T-helper 2 cell (primary cell): ENCODE measurements at places on chromosomes 7 and 10.

DNA sequence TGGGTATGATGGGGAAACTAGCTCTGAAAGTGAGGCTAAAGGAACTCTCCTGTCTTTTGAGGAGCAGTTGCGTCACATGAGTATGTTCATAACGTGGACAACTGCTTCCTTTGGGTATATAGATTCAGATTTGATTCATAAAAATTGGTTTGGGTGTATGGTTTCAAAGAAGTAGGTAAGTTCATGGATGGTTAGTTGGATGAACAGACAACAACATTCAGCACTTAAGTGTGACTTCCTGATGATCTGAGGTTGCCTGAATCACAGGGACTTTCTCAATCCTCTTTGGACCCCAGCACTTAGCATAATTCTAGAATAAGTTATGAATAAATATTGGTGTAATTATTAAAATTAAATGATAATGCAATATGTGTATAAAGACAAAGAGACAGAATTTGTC is 43.4 kb downstream of the MACC1 start:
- no peak for DNase-seq

DNA sequence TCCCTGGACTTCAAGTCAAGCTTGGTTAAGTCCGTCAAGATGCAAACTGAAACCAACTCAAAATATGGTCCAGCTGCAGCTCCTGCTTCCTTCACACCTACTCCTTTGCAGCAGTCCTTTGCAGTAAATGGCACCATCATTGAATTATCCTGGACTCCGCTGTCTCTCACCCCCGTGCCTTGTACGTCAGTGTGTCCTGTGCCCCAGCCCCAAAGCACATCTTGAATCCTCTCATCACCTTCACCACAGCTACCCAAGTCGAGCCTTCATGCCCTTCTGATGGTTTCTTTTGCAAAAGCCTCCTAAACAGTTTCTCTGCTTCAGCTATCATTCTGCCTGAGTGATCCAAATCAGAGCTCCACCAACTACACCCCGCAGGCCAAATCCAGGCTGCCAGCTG is 88.4 kb upstream of the LEP start:
- no peak for DNase-seq

- no peak for DNase-seq
Measured at GRCh38 chr10:92387289-92387940, 96.4 kb downstream of the MARCHF5 start.

GRCh38 chr7:139758388-139758787 is 19.4 kb downstream of the HIPK2 start:
- DNase-seq = no peak

GRCh38 chr7:28423112-28423511 is 10.8 kb downstream of the CREB5 start:
- DNase-seq = no peak

DNA sequence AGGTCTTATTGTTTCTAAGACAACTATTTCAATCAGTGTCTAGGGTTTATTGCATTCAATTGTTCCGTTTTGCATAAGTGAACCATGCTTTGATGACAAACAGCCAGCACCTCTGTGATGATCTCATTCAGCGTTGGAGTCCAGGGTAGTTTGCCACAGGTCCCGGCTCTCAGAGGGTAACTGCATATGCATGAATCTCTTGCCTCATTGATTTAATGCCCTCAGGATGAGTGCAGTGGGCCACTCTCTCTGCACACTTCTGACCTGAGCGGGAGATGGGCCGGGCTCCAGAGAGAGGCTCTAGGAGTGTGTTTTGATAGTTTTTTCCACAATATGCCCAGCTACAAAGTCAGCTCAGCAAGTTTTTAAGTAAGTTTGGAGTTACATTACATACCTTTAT is 83.9 kb downstream of the HECW1 start:
- DNase-seq = no peak

DNA sequence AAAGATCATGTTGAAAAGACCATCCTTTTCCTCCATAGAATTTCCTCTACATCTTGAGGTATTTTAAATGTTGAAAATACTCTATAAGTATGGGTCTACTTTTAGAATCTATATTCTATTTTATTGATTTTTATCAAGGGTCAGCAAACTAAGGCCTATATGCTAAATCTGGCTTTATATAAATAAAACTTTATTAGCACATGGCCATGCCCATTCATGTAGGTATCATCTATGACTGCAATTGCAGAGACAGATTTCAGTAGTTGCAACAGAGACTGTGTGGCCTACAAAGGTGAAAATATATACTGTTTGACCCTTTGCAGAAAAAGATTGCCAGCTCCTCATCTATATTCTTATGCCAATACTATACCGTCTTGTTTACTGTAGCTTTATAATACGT is 72.7 kb downstream of the TAX1BP1 start:
- no peak for DNase-seq

DNA sequence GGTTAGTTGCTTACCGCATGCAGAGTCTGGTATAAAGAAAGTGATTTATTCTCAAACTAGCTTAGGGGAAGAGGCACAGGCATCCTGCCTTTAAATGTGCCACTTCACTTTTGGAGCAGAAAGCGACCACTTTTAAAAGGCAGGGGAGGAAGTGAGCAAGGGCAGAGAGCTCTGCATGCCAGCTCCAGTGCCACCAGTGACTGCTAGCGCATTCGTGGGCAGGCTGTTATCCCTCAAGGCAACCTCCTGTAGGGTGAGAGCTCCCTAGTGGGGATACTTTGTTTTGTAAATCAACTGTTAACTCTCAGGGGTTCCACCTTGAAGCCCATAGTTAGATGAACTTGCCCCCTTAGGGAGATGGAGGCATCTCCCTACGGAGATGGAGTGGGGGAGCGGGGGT is 29.4 kb upstream of the GRB10 start:
- no peak for DNase-seq

DNA sequence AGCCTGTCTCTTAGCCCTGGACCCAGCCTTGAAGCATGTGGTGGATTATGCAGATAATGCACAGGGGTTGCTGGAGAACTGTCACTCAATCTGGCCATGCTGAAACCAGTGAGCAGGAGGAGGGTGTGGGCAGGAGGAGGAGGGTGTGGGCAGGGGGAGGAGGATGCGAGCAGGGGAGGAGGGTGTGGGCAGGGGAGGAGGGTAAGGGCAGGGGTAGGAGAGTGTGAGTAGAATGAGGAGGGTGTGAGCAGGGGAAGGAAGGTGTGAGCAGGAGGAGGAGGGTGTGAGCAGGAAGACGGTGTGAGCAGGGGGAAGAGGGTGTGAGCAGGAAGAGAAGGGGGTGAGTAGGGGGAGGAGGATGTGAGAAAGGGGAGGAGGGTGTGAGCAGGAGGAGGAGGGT is 18.8 kb downstream of the CAMK2B start:
- DNase-seq = no peak

- DNase-seq = no peak
Measured at GRCh38 chr7:98771519-98771918, 98.3 kb downstream of the TMEM130 start.

DNA sequence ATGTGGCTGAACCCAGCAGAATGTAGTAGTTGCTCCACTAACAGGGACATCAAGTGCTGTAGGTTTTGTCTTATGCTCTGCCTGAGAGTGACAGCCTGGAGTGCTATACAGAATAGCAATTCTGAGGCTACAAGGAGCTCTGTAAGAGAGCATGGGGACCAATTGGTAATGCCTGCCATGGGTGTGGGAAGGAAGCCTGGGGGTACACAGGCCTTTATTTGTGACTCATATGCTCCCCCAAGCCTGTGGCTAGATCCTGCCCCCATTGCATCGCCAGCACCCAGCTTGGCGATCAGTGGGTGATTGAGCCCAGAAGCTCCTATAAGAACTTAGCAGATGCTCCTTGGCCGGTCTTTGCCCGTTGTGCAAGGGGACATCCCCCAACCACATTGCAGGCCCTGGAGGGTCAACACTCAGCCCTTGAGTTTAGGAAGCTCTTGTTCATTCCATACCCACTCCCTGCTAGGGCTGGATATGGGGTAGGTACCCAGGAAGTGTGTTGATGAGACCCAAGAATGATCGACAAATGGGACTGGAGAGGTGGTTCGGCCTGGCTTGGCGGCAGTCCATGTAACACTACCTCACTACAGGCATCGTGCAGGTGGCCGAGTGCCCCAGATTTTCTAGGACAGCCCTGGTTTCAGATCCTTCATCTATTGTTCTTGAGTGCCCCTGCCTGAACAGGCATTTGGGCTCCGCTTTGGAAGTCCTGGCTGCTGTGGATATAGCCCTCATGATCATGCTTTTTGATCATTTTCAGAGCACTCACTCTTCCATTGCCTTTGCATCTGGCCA is 37.7 kb downstream of the ZMIZ1 start:
- no peak for DNase-seq

DNA sequence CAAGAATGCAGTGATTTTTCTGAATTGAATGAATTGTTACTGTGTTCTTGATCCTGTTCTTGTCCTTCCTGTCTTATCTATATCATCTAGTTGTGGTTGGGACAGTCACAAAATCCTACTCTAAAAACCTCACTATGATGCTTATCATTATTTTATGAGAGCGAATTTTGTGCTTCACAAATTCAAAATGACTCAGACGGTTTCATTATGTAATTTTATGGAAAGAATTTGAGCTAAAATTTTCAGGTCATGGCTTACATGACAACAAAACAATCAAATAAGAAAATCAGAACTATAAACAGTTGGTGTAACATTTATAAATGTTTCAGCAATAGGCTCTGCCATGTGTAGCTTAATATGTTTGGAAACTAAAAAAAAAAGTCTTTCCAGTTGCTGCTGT is 6.9 kb downstream of the PRKAR2B start:
- DNase-seq = no peak

GRCh38 chr10:30724296-30724695 is 94.7 kb upstream of the LYZL2 start:
- DNase-seq = no peak

GRCh38 chr10:86207226-86207625 is 159.4 kb downstream of the GRID1 start:
- no peak for DNase-seq

GRCh38 chr10:71547312-71547711 is 150.6 kb downstream of the CDH23 start:
- DNase-seq = no peak

DNA sequence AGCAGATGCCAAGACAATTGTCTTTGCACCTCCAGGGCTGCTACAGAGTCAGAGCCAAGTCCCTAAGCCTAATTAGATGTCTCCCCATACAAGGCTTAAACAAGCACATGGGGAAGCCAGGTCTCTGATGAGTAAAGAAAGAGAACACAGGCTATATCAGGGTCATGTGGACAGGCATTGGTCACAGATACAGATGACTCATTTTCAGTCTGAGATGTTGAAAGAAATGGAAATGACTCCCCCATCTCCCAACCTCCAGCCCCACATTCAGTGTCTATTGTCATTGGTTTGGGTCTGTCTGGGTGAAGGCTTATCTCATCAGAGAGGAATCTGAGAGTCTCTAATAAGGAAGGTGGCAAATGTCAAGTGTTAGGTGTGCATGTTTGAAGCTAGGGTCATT is 290.1 kb upstream of the KIAA1217 start:
- DNase-seq = no peak

DNA sequence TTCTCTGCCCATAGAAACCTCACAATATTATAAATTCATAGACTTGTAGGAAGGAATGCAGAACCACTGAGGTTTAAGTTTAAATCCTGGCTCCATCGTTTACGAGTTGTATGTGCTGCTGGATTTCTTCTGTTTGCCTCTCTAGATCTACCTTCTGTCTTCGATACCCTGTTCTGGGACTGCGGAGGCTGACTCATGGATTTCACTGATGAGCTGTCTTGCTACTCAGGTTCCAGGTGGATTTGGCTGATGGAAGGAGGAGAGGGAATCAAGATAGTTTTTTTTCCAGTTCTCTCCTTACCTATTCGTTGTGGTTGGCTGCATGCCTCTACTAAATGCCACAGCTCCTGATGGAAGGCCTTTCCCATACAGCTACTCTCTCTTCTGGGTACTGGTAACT is 375.8 kb downstream of the REEP3 start:
- no peak for DNase-seq

DNA sequence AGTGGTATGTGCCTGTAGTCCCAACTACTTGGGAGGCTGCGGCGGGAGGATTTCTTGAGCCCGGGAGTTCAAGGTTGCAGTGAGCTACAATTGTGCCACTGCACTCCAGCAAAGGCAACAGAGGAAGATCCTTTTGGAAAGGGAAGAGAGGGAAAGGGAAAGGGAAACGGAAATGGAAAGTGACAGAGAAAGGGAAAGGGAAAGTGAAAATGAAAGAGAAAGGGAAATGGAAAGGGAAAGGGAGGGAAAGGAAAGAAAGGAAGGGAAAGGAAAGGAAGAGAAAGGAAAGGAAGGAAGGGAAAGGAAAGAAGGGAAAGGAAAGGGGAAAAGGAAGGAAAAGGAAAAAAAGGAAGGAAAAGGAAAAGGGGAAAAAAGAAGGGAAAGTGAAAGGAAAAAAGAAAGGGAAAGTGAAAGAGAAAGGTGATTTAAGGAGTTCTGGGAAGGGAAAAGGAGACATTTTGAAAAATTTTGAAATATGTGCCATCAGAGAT is 2.3 kb upstream of the ZC3HAV1 start:
- DNase-seq = no peak

DNA sequence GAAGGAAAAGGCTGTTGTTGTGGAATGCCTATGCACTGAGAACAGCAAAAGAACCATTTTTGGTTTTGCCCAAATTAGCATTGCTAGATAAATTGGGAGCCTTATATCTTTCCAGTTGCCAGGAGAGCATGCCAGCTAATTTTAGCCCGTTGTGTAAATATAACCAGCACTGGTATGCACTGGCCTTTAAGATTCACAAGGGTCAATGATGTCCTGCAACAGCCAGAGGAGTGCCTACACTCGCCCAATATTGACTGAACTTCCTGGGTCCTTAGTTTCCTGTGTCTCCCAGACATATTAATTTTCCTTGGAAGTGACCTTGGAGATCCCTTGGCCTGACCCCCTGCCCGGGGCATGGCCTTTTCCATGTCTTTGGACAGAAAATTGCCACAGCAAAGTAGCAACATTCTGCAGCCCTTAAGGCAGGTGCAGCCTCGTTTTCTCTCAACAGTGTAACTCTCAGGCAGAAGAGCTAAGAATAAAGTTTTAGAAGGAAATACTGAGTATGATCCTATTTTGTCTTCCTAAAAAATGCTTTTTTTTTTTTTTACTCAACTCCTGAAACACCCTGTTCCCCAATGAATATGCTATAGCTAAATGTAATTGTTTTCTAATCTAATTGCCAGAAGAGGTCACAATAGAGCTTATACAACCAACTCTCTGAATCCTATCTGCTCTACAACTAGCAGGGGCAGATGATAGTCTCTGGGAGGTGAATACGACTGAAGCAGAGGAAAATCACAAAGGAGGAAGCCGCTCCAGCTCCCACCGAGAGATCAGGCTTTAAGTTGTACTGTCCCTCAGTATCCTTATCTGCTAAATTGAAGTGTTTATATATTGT is 131.9 kb upstream of the PCGF5 start:
- DNase-seq = peak; percentile 35

GRCh38 chr7:24715661-24716479 is 41.4 kb downstream of the GSDME start:
- no peak for DNase-seq
